ENCODE measurements at places on chromosomes 16 and 17.

DNA sequence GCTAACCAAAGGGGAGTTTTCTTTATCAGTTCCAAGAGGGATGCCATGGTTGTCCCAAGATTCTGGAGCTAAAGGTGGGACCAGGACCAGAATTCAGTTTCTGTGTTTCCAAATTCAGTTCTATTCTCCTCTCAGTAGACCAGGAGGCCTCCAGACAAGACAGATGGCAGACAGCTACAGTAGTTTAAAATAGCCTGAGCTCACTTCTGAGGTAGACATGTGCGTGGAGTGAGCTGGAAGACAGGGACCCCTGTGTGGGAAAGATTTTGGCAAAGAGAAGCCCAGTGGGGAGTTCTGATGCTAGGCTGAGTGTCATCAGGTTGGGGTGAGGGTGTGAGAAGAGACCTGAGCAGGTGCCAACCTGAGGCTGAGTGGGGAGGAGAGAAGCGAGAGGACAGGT, 95.4 kb downstream of the PRKCB start:
- no peak for DNase-seq

DNA sequence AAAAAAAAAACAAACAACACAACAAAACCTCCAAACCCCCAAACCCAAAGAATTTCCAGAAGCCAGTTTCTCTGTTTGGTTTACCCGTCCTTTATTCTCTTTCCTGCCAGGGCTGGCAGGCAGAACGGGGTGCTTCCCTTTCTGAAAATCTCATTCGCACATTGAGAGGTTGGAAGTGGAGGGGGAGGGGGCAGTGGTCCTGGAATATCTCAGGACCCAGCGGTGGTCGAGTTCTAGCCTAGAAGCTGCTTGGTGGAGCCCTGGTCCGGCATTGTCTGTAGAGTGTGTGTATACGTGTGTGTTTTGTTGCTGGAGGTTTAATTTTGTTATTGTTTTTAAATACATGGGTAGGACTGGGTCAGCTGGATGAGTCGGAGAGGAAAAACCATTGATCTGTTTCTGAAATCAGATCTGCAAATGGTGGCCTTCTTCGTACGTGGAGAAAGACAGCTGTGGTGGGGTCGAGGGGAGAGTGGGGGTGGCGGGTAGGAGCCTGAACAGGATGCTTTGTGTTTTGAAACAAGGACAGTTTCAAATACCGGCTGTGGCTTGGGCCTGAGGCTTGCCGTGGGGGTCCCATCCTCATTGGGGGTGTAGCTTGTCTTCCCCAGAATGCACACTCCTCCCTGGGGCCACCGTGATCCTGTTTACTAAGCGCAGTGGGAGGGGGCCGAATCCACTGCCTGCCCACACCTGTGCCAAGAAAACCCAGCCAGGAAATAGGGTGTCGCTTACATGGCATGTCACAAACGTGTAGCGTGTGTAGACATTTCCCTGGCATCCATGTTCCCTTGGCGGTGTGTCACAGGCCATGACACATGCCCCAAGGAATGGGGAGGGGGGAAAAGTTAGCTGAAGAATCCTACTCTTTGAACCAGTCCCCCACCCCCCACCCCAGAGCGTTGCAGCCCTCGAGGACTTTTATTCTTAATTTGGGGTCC, 1.6 kb downstream of the CMIP start:
- DNase-seq = peak; percentile 50

GRCh38 chr16:86430814-86431213, 79.5 kb upstream of the FOXF1 start:
- DNase-seq = no peak

DNA sequence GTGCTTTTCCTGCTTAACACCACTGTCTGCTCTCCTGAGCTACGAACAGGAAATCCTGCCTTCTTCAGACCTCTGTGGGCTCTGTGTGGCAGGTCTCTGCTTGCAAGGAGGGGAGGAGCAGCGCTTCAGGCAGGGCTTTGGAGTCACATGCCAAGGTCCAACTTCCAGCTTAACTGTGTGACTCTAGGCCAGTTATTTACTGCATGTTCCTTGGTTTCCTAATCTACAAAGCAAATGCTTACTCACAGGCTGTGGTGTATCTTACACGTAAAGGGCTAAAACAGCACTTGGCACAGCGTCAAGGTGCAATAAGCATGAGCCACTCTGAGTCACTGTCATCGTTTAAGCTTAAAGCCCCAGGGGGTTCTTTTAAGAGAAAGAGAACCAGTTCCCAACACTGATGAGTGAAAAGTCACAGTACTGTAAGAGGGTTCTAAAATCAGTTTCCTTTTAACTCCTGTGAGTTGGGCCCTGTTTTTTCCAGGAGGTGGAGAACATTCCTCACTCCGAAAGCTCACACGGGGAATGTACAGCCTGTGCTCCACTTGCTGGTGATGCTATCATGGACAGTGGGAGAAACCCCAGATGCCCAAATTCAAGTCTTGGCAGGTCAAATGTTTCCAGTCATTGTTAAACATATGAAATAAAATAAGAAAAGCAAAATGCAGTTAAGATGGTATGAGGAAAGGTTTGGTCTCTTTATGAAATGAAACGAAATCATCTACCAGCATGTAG, 54.1 kb upstream of the BCAR1 start:
- peak; percentile 100 for DNase-seq

DNA sequence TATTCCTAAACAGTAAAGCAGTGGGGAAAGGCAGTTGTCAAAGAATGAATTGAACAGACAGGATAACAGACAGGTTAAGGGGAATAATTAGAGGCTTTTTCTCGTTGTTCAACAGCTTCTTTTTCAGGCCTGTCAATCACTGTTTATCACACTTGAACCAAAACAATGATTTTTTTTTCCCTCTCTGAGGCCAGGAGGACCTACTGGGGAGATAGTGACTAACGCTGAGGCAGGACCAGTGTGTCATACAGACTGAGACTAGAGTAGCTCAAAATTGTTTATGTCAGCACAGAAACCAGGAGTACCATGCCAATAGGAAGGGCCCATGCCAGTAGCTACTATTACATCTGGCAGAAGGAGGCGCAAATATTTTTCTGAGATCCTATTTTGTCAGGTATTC, 41.3 kb upstream of the NLK start:
- DNase-seq = peak; percentile 62

- DNase-seq = no peak
Observed at GRCh38 chr16:9946022-9946720, 236.1 kb downstream of the GRIN2A start.

- DNase-seq = no peak
Observed at GRCh38 chr16:2056077-2056476, 8.3 kb downstream of the TSC2 start.

DNA sequence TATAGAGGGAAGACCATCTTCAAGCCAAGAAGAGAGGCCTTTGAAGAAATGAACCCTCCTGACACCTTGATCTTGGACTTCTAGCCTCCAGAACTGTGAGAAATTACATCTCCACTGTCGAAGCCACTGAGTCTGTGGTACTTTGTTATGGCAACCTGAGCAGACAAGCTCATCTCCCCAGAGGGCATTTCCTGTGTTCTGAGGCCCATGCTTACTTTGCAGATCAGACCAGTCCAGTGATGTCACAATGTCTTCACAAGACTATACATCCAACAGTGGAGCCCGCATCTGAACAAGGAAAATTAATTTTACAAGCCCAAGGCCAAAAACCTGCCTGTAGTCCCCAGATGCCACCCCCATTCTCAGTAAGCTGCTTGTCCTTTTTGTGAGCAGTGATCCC, 14.8 kb upstream of the C17orf113 start:
- DNase-seq = no peak

- no peak for DNase-seq
Observed at GRCh38 chr16:73051961-73052360, 4.0 kb upstream of the ZFHX3 start.

DNA sequence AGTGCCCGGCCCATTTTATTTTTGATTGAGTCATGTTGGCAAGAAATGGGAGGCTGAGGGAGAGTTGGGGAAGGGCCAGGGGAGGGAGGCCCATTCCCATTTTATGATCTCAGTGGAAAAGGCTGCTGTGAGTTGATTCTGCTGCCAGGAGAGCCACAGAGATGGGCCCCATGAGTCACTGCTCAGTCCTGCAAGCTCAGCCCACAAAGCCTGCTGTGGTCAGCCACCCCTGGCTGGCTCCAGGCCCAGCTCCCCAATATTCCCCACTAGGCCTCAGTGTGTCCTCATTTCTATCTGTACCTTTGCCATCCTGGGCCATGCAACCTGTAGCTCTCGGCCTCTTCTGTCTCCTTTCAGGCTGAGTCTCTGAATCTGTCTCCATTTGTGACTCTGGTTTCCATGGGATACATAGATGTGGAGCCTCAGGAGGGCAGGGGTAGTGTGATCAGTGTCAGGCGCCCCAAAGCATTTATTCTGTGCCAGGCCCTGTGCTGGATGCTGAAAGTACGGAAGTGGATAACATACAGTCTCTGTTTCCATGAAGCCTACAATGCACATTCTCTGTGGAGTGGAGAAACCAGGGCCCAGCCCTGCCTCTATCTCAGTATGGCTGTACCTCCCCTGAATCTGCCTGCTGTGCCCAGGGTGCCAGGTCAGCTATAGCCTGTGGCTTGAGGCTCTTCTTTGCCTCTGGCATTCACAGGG, 1.9 kb upstream of the PLEKHG4 start:
- DNase-seq = peak; percentile 92

- peak; percentile 61 for DNase-seq
Observed at GRCh38 chr16:25014500-25015147, 545 bp downstream of the ARHGAP17 start.

DNA sequence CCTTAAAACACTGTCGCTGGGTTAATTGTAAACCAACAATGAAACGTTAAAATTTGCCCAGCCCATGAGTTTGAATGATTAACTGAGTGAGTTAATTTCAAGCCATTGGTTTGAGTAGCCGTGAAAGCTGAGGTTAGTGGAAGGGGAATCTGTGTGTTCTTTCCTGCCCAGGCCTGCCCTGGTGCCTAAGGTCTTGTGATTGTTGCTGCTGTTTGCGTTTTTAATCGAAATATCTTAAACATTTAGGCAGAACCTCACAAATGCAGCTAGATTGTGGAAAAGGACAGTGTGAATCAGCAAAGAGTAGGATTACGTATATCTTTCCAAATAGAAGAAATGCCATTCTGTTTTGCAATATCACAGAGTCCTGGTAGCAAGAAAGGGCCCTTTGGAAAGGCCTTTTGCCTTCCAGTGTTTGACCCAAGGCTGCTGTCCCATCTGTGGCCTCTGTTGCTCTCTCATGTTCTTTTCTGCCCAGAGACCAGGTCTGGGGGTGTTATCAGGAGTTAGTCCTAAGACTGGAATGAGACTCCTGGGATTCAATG, 113.8 kb downstream of the MSI2 start:
- DNase-seq = no peak

GRCh38 chr17:35744830-35745229, 8.2 kb downstream of the GAS2L2 start:
- DNase-seq = no peak

GRCh38 chr17:41547921-41548843, 20.1 kb upstream of the KRT19 start:
- DNase-seq = peak; percentile 92

GRCh38 chr16:66432429-66432828, 5.3 kb downstream of the BEAN1 start:
- no peak for DNase-seq

- DNase-seq = no peak
Observed at GRCh38 chr16:58121132-58121531, 8.0 kb downstream of the CFAP20 start.

DNA sequence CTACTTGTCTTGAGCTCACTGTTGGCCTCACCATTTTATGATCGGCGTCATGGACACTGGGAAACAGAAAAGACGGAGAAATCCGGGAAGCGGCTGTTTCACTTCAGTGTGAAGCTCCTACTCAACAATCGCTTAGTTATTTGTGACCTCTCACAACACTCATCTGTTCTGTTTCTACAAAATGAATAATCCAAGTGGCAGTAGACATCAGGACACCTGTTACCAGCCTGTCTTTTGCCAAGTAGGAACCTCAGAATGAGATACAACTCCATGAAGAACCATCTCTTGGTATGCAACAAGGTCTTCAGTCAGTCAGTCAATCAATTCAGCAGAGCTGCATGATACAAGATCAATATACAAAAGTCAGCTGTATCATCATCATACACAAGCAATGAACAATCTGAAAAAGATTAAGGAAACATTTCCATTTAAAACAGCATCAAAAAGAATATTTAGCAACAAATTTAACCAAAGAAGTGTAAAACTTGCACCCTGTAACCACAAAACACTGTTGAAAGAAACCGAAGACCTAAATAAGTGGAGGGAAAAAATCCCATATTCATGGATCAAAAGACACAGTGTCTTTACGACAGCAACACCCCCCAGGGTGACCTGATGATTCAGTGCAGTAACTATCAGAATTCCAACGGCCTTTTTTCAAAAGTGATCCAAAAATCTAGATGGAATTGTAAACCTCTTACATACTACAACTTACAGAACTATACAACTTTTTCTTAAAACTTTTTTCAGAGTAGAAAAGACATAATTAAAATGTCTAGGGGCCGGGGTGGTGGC, 63.4 kb downstream of the ANKRD11 start:
- no peak for DNase-seq

DNA sequence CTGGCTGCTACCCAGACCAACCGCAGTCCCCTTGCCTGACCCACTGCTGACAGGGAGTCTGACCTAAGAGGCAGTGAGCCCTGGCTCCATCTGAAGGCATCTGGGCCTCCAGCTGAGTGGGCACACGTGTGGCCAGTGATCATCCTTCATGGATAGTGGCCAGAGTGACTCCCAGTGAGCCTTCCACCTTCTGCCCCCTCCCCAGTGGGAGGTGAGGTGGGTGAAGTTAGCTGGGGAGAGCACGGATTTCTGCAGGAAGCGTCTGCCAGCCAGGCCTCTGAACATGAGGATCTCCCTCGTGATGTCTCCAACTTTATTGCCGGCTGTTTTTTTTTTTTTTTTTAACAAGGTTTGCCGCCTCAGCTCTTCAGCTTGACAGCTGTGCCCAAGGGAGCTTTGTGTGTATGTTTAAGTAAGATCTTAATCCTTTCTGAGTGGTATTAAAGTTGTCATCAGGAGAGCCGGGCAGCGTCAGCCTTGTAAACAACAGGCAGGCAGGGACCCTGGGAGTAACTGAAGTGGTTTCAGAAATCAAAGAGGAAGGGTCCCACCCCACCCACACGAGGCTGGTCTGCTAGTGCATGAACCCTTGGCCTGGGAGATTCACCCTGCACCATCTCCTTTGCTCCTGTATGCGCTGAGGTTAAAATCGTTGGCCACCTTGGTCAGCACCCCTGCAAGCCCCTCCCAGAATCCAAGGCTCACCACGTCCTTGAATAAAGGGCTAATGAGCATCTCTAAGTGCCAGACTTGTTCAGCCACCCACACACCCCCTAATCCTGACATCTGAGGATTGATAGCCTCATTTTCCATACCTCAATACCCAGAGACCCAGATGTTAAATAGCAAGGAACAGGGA, 33.3 kb downstream of the RHBDL3 start:
- DNase-seq = no peak

- no peak for DNase-seq
Observed at GRCh38 chr17:8285270-8286181, 2.9 kb upstream of the RANGRF start.

DNA sequence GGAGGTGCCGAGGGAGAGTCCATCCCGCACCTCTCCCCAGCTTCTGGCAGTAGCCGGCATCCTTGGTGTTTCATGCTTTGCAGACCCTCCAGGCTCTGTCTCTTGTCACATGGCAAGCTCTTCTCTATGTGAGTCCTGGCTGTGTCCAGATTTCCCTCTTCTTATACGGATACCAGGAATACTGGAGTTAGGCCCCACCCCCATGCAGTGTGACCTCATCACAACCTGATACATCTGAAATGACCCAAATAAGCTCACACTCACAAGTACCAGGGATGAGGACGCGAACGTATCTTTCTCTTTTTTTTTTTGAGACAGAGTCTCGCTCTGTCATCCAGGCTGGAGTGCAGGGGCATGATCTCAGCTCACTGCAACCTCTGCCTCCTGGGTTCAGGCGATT, 23.3 kb downstream of the TRAP1 start:
- DNase-seq = no peak
